Gastroesophageal sphincter (tissue), 4 donors: ENCODE measurements at places on chromosomes 2 and 18.

DNA sequence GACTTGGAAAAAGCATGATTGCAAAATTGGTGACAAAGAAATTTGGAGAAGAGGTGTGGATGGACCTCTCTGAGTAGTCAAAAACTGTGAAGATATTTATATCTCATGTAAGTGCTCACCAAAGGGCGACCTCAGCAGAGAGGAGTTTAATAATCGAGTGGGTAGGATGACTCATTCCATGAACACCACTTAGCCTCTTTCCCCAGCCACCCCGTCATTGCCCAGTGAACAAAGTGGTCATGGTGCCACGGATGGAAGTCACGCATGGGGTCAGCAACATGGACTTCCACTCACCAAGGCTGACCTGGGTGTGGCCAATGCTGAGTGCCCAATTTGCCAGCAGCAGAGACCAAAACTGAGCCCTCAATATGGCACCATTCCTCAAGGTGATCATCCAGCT, 997.4 kb upstream of the GYPC start:
- no peak overlapping the region for H3K27ac ChIP-seq
- H3K36me3 ChIP-seq = no peaks in the 10 kb centered on the region
- H3K4me1 ChIP-seq = no peaks in the 10 kb centered on the region
- no peaks in the 10 kb centered on the region for H3K27me3 ChIP-seq

DNA sequence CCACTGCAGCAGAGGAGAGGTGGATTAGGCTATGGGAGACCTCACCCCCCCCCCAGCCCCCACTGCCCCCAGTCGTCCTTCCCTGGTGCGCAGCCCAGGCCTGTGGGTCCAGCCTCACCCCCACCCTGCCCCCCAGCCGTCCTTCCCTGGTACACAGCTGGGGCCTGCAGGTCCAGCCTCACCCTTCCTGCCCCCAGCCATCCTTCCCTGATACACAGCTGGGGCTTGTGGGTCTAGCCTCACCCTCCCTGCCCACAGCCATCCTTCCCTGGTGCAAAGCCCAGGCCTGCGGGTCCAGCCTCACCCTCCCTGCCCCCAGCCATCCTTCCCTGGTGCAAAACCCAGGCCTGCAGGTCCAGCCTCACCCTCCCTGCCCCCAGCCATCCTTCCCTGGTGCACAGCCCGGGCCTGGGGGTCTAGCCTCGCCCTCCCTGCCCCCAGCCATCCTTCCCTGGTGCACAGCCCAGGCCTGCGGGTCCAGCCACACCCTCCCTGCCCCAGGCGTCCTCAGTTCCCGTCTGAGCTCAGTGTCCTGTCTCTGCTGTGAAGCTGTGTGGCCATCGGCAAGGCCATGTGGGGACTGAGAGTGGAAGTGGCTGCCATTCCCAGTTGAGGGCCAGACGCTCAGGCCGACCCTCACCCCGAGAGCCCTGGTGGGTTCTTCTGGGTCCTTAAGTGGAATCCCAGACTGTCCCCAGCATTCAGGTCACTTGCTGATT, 86.8 kb upstream of the SNTG2 start:
- H3K4me1 ChIP-seq = no peaks in the 10 kb centered on the region
- H3K27ac ChIP-seq = no peak overlapping the region
- H3K4me3 ChIP-seq = no peak overlapping the region
- ATAC-seq = no peak
- H3K36me3 ChIP-seq = no peaks in the 10 kb centered on the region
- peaks cover 37% of the 10 kb centered on the region for H3K27me3 ChIP-seq

DNA sequence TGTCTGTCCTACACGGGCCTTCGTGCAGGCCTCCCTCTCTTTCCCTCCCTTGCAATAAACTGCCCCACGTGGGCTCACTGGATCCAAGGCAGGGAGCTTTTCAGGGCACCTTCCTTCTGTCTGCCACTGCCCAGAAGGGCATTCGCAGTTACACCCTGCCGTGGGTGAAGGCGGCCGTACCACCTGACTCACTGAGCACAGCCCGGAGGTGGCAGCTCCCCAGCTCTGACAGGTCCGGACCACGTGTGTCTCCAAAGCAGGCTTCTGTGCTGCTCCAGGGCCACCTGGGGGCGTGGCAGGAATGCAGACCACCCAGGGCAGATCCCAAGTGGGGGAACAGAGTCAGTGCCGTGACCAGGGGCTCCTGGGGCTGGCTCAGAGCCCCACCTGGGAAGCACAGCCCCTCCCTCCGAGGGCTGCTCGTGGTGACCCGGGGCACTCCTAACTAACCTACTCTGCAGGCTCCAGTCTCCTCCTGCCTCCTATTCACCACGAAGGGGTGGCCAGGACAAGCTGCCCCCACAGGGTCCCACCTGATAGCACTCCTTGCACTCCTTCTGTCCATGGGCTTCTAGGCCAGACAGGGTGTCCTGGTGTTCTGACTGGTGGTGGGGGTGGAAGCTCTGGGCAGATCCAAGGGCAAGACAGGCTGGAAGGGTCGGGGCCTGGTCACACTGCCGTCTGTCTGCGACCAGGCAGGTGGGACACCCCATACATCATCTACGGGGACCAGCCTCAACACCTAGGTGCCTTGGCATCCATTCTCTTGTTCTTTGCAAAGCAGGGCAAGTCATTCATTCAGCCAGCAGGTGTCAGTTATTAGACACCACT, 9.7 kb downstream of the SNED1 start:
- H3K4me1 ChIP-seq = peaks cover 14% of the 10 kb centered on the region
- ATAC-seq = no peak
- H3K4me3 ChIP-seq = no peak overlapping the region
- H3K27me3 ChIP-seq = no peaks in the 10 kb centered on the region
- H3K27ac ChIP-seq = no peak overlapping the region

DNA sequence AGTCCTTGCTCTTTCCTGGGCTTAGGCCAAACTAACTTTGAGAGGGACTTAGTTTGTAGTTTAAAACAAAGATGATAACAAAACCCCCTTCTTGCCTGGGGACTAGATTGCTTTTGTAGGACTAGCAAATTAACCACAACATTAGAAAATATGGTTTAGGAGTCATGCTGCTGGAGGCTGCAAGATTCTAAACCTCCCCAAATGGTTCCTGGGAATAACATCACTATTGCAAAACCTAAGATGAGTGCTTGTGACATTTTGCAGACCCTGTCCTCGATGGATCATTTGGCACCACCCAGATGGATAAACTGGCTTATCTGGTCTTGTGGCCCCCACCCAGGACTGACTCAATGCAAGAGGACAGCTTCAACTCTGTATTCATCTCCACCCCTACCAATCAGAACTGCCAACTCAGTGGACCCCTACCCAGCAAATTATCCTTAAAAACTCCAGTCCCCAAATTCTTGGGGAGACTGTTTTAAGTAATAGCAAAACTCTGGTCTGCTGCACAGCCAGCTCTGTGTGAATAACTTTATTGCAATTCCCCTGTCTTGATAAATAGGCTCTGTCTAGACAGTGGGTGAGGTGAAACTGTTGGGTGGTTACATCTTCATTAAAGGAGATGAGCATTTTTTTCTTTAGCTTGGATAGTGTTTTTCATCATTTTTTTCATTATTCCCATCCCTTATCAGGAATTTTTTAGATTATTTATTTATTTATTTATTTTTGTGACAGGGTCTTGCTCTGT, 58.9 kb downstream of the SPTBN1 start:
- H3K27me3 ChIP-seq = no peaks in the 10 kb centered on the region
- peak; percentile 64 for ATAC-seq
- H3K4me3 ChIP-seq = no peak overlapping the region
- peaks cover 29% of the 10 kb centered on the region for H3K4me1 ChIP-seq

DNA sequence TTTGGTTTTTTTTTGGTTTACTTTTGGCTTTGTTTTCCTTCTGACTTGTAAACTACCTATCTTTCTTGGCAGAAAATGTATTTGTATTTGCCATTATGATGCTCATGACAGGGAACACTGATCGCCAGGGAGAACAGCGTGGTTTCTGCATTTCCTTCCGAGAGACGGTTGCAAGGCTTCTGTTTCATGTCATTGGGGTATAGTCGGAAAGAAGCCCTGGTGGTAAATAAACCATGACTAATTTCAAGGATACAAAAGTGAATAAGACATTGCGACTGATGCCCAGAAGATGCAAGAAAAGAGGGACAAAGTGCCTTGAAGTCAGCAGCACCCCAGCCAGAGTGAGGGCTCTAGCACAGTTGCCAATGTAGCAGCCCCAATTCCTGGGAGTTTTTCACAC, 4.2 kb upstream of the CAPN14 start:
- H3K4me3 ChIP-seq = no peak overlapping the region
- ATAC-seq = no peak
- H3K27me3 ChIP-seq = peaks cover 27% of the 10 kb centered on the region
- H3K36me3 ChIP-seq = no peaks in the 10 kb centered on the region
- no peak overlapping the region for H3K27ac ChIP-seq
- H3K4me1 ChIP-seq = no peaks in the 10 kb centered on the region

- H3K4me3 ChIP-seq = no peak overlapping the region
- no peak for ATAC-seq
- peaks cover 2% of the 10 kb centered on the region for H3K4me1 ChIP-seq
Observed at GRCh38 chr2:164710837-164711765, 89.8 kb upstream of the GRB14 start.

GRCh38 chr2:217552081-217552480, 450.7 kb downstream of the TNS1 start:
- no peaks in the 10 kb centered on the region for H3K27me3 ChIP-seq
- no peaks in the 10 kb centered on the region for H3K36me3 ChIP-seq
- no peak overlapping the region for H3K27ac ChIP-seq

GRCh38 chr18:2471523-2471922, 99.8 kb downstream of the METTL4 start:
- no peak overlapping the region for H3K4me3 ChIP-seq
- H3K36me3 ChIP-seq = no peaks in the 10 kb centered on the region
- no peak for ATAC-seq

DNA sequence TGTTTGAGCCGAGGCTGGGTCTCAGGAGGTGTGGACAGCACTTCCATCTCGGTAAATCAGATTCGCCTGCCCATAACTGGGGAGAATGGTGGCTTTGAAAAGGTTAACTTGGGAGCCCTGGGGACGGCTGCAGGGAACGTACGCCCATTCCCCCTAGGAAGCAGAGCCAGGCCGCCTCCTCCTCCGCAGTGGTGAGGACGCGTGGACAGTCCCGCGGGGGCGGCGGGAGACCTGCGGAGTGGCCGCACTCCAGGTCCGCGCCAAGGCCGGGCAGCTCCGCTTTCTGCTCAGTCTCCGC, 845 bp upstream of the MYCN start:
- no peaks in the 10 kb centered on the region for H3K36me3 ChIP-seq
- H3K27ac ChIP-seq = no peak overlapping the region
- H3K4me3 ChIP-seq = peak overlapping the region; percentile 52
- ATAC-seq = peak; percentile 74
